ENCODE measurements at places on chromosomes 4 and X. TPM values are rescaled to one million over a fixed set of nuclear protein-coding genes. Genes with fewer than 3 reads are reported as not detected.

PWWP3B gene
- 1.0 TPM for total RNA-seq

ARSJ gene
- 0.89 TPM for total RNA-seq

SLC7A11 gene
- total RNA-seq, result 18.7 TPM

UGT2B11 gene
- total RNA-seq, result not detected

MBTPS2 gene
- total RNA-seq, result 14.6 TPM

BEND4 gene
- total RNA-seq, result 1.0 TPM
